NCI-H510A (cell line): ENCODE measurements at places on chromosomes 6 and 20.
A peak's percentile ranks its signal among the peaks of the same experiment; 100 is the strongest.

- DNase-seq, result peak; percentile 65
Measured at GRCh38 chr6:170152989-170153388, 137.9 kb downstream of the DLL1 start.

DNA sequence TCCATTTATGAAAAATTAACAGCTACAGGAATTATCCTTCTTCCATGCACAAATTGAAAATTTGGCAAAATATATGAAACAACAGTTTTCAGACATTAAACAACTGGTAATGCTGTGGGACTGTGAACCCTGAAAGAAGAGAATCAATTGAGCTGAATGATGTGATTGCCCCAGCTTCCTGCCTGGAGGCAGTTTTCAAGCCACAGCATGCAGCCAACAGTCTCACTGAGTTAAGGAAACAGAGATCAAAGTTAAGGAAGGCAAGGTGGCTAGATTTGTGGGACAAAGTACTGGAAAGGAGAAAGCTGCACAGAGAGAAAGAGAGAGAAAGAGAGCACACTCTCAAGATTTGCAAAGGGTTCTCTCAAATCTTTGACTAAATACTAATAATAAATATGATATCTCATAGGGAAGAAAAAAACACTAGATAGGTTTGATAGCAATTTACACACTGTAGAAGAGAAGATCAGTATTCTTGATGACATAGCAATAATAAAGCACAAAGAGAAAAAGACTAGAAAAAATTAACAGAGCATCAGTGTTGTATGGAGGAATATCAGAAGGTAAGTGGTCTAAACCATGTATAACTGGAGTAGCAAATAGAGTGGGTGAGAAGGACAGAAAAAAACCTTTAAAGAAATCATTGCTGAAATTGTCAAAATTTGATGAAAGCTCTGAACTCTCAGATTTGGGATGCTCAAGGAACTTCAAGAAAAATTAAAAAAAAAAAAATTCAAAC, 70.1 kb upstream of the CNKSR3 start:
- DNase-seq, result no peak

- no peak for DNase-seq
Measured at GRCh38 chr6:4870821-4871494, 94.8 kb downstream of the CDYL start.

GRCh38 chr6:30328397-30328796, 1.7 kb downstream of the TRIM39 start:
- no peak for DNase-seq

DNA sequence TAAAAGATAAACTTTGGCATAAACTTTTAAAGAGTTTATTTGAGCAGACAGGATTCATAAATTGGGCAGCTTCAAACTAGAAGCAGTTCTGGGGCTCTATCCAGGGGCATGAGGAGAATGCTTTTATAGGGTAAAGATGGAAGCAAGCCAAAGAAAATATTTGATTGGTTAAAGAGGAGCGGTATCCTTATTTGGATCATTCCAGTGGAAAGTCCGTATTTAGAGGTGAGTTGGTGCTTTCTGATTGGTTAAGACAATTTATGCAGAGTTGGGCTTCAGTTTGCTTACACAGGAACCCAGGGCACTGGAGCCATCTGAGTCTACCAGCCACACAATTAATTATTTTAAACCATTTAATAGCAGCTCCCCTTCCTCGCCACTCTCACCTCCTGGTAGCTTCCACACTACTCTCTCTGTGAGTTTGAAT, 37.9 kb upstream of the RNF217 start:
- DNase-seq, result no peak

DNA sequence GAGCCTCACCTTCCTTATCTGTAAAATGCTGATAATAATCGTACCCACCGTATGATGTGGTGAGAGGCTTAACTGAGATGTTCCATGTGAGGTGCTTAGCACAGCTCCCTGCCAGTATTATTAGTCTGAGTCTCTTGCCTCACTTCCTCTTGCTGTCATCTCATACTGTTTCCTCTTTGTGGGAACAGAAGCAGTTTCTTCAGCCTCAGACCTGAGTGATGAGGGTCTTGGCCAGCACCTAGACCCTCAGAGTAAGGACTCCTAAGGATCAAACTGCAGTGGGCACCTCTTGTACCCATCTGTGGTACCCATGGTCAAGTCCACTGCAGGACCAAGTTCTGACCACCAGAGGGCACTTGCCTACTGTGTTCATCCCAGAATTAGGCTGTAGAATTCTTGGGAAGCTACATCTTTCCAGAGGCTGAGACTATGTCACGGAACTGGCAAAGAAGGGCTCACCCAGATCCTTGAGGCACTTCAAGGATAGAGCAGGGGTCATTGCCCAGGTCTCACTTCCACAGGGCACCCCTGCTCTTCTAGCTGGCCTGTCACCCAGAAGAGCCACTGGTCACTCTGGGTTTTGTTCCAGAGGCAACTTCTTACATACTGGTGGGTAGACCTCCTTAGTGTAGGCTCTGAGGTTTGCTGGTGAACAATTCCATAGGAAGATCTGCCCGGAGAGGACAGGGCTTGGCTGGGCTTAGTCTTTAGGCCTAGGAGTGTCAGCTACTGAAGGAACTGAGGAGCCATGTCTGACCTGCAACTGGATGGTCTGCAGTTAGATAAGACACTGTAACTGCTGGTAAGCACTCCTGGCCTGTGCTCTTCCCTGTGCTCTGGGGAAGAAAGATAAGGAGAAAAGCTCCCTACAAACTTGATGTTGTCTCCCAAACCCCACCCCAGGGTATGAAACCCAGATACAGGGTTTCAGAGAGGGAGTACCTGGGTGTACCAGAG, 20.6 kb upstream of the SGK2 start:
- no peak for DNase-seq

GRCh38 chr6:37171201-37171969, 1.4 kb downstream of the PIM1 start:
- DNase-seq, result no peak

DNA sequence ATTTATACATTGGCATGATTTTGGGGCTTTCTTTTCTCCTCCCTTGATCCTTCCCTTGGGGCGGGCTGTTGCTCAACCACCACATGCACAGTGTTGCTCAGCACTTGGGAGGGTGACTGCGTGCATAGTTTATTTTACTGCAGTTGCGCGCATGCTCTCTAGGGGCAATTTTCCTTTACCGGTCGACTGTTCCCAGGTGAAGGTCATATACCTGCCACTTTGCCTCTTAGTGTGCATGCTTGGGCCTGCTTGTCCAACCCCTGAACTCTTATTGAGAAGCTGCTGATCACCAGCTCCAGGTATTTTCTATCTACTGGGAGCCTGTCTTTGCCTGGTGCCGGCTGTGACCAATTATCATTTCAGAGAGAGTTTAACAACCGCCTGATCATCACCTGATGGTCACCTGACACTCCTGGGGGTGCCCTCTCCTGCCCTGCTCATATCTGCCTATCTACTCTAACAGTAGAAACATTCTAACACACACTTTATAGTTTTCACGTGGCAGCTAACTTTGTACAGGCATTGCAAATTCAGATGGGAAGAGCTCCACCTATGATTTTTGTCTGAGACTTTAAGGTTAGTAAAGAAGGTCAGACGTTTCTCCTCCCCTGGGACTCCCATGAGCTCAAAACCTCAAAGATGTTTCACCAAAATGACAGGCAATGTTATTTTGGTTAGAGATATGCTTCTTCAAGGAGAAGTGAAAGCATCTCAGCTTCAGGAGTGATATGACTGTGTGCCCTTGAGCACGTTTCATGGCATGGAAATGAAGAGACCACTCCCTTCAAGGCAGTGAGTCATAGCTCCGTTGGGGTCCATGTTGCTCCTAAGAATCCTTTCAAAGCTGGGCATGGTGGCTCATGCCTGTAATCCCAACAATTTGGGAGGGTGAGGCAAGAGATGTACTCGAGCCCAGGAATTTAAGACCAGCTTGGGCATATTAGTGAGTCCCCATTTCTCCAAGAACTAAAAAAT, 227.5 kb upstream of the MYLIP start:
- no peak for DNase-seq

- DNase-seq, result no peak
Measured at GRCh38 chr20:44123874-44124535, 63.0 kb downstream of the JPH2 start.

DNA sequence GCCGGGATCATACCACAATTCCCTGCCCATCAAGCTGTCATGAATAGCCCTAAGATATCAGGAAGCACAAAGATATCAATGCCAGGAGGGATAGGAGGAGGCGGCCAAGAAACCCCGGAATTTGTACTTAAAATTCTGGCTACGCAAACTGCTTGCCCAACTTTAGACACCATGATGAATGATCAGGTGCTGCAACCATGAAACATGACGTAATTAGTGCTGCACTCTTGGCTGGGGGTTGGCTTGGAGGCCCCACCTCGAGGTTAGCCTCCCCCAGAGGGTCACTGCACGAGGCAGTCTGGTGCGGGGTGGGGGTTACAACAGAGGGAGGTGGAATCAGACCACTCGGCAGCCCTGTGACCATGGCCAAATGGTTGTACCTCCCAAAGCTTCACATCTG, 8.9 kb downstream of the SIRPA start:
- DNase-seq, result no peak

DNA sequence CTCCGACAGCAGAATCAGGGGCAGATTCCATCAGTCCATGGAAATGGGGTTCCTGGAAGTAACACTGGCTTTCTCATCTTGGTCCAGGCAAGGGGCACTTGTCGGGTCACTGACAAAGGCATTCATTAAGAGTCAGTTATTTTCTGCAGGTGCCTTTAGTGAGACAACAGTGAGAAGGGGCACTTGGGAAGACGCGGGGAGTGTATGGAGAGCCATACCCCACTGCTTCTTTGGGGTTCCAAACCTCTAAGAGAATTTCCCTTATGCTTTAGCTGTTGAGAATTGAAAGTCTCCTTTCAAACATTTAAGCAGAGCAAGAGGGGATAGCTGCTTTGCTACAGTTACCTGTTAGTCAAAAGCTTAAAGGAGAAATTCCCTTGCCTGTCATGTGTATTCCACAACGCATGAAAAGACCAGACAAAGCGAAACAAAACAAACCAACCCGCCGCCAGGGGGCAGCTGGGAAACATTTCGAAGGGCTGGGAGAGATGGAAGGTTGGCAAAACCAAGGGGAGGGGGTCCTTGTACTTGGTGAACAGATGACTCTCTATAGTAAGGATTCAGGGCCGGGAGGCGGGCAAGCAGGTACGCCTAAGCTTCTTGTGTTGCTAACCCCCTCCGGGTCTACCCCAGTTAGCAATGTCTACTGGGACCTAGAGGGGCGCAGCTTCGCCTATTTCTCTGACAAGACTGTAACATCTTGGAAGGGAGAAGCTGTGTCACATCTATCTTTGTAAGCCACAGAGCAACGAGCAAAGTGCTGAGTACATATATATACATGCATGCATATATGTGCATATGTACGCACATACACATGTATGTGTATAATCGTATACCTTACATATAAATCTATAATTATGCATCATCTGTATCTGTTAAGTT, 474.9 kb upstream of the AGPAT4 start:
- DNase-seq, result no peak

- DNase-seq, result no peak
Measured at GRCh38 chr6:5518936-5519491, 257.7 kb downstream of the FARS2 start.
